ENCODE measurements at places on chromosomes 16 and 17.

DNA sequence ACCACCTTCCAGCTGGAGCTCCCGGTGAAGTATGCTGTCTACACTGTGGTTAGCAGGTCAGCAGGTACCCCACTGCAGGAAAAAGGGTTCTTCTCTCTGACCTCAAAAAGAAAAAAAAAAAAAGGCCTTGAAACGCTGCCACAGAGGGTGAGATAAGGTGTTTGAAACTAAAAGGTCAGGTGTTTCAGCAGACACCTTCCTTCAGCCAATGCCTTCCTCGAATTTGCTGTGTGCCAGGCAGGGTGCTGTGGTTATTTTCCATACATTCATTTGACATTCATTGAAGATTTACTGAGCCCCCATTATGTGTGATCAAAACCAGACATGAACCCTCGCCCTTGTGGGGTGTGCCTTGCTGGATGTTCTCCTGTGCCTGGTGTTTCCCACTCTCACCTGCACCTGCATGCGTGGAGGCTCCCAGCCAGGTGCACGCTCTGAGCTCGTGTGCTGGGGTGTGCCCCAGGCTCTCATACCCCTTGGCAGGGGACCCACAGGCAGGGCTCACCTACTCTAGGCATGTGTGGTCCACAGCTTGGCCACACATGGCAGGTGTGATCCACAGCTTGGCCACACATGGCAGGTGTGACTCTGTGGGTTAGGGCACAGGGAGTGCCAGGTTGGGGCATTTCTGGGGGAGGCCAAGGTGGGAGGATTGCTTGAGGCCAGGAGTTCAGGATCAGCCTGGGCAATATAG, 15.8 kb upstream of the ITGAD start:
- H3K27ac ChIP-seq: no peak overlapping the region
- H3K4me1 ChIP-seq: no peaks in the 10 kb centered on the region
- H3K36me3 ChIP-seq: no peaks in the 10 kb centered on the region
- no peak overlapping the region for H3K4me3 ChIP-seq

GRCh38 chr17:77279448-77280303, 138.9 kb downstream of the SEC14L1 start:
- no peak overlapping the region for H3K27ac ChIP-seq
- no peak overlapping the region for H3K4me3 ChIP-seq
- DNase-seq: peak; percentile 81
- no peaks in the 10 kb centered on the region for H3K27me3 ChIP-seq
- H3K4me1 ChIP-seq: peaks cover 50% of the 10 kb centered on the region
- H3K36me3 ChIP-seq: no peaks in the 10 kb centered on the region

DNA sequence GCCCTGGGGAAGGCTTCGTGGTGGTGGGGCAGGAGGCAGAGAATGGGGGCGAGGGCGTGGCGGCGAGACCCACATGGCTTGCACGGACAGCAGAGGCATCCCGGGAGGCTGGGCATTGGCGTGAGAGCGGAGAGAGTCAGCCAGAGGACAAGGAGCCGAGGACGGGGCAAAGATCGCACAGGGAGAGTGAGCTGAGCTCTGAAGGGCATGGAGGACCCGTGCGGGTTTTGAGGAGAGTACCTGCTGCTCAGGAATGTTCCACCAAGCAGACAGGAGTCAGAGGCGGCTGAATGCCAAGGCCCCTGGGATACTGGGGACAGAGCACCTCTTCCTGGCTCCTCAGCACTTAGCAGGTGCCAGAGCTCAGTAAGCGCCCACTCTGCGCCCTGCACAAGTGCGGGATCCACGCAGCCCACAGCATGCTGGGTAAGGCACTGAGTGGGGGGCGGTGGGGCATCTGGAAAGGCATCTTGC, 47.8 kb downstream of the ARHGAP27 start:
- H3K4me3 ChIP-seq: no peak overlapping the region
- H3K27ac ChIP-seq: no peak overlapping the region
- H3K4me1 ChIP-seq: peaks cover 22% of the 10 kb centered on the region
- no peaks in the 10 kb centered on the region for H3K36me3 ChIP-seq
- no peaks in the 10 kb centered on the region for H3K27me3 ChIP-seq

GRCh38 chr16:24844101-24845030, 1.4 kb upstream of the SLC5A11 start:
- no peaks in the 10 kb centered on the region for H3K27me3 ChIP-seq
- H3K4me3 ChIP-seq: no peak overlapping the region
- no peak overlapping the region for H3K27ac ChIP-seq
- H3K36me3 ChIP-seq: no peaks in the 10 kb centered on the region
- peak; percentile 14 for DNase-seq

DNA sequence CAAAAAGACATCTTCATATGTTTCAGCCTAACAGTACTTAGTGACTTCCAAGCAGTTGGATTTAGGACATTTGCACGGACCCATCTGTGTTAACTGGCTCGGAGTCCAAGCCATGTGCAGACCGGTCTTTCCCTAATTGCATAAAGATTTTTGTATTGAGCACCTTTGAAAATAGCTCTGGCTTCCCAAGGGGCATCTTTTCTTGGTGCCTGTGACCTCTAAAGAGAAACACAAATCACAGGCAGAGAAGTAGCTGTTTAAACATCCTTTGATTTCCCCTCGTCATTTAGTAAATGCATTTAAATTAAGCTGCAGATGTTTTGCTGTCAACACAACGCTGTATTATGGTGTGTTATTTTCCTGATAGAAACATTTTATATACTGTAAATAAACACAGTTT, 288.2 kb upstream of the SALL1 start:
- H3K4me3 ChIP-seq: no peak overlapping the region
- H3K4me1 ChIP-seq: no peaks in the 10 kb centered on the region
- no peak for DNase-seq

- no peak overlapping the region for H3K4me3 ChIP-seq
- H3K4me1 ChIP-seq: no peaks in the 10 kb centered on the region
- no peak for DNase-seq
- H3K27ac ChIP-seq: no peak overlapping the region
- peaks cover 12% of the 10 kb centered on the region for H3K27me3 ChIP-seq
Measured at GRCh38 chr16:22942811-22943210, 128.8 kb downstream of the HS3ST2 start.

DNA sequence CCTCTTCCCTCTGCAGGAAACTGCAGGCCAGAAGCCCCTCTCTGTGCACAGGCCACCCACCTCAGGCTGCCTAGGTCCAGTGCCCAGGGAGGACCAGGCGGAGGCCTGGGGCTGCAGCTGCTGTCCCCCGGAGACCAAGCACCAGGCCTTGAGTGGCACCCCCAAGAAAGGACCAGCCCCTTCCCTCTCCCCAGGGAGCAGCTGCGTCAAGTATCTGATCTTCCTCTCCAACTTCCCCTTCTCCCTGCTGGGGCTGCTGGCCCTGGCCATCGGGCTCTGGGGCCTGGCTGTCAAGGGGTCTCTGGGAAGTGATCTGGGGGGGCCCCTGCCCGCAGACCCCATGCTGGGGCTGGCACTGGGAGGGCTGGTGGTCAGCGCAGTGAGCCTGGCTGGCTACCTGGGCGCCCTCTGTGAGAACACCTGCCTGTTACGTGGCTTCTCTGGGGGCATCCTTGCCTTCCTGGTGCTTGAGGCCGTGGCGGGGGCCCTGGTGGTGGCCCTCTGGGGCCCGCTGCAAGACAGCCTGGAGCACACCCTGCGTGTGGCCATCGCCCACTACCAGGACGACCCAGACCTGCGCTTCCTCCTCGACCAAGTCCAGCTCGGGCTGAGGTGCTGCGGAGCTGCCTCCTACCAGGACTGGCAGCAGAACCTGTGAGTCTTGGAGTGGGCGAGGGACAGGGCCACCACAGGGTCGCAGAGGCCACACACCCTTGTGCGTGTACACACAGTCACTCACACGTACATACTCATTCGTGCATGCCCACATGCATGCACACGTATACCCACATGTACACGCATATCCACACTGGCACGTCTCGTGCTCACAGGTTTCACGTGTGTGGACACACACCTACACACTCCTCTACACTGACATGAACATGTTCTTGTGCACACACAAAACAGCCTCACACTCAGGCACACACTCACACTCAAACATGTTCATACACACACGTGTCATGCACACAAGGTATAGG, 8.3 kb downstream of the TSPAN10 start:
- peaks cover 31% of the 10 kb centered on the region for H3K27me3 ChIP-seq
- no peaks in the 10 kb centered on the region for H3K36me3 ChIP-seq
- H3K4me1 ChIP-seq: no peaks in the 10 kb centered on the region
- DNase-seq: no peak
- H3K4me3 ChIP-seq: no peak overlapping the region

GRCh38 chr16:54648575-54648974, 282.1 kb upstream of the IRX5 start:
- H3K36me3 ChIP-seq: no peaks in the 10 kb centered on the region
- DNase-seq: no peak
- no peak overlapping the region for H3K27ac ChIP-seq

DNA sequence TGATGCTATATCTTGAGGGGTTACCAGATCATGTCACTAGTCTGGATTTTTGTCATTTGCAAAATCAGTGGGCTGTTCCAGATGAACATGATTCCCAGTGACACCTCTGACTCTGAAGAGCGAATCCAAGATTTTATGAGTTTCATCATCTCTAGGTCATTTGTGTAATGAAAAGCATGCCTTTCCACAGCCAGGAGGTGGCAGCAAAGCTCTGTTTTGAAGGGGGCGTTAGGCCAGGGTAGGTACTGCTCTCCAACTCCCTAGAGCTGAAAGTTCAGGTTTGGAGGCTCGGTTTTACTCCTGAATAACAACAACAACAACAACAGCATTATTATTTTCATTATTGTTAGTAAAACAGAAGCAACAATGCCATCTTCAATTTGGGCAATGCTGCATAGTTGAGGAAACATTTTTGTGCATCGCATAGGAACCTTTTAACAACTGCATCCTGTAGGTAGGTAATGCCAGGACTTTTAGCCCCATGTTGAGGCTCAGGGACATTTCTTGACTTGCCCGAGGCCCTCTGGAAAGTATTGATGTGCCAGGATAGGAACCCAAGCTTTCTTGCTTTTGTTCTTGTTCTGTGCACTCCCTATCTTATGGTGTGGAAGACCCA, 77.0 kb downstream of the MYH13 start:
- H3K4me1 ChIP-seq: peaks cover 4% of the 10 kb centered on the region
- H3K27me3 ChIP-seq: no peaks in the 10 kb centered on the region
- no peak overlapping the region for H3K27ac ChIP-seq
- peak; percentile 58 for DNase-seq
- no peak overlapping the region for H3K4me3 ChIP-seq
- H3K36me3 ChIP-seq: no peaks in the 10 kb centered on the region

DNA sequence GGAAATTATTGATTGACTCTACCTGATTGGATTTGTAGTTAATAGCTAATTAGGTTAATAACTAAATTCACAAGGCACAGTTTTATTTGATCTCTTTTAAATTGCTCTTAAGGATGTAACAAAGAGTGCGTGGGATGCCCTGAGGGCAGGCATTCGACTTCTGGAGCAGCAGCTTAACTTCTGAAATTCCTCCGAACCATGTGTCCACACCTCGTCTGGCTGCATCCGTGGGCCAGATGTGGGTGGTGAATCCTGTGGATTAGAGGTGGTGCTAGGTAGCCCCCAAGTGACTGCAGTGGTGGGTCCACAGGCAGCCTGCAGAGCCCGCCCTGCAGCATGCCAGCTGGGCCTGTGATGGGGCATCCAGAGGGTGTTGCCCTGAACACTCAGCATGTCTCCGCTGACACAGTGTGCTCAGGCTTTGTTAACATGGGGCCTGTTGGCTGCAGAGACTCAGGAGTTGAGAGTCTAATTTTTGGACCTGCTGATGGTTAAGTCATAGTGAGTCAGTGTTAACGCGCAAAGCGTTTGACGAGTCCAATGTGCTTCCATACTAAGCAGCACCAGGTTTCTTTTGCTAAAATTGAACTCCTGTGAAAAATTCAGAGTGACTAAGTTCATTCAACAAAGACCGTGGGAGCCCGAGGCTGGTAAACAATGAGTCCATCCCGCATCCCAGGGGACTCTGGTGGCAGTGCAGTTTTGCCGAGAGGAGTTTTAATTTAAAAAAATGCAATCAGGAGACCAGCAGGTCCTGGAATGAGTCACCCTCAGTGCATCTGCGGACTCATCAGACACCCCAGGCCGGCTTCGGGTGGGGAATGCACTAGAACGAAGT, 3.8 kb upstream of the NPB start:
- H3K27ac ChIP-seq: no peak overlapping the region
- peaks cover 48% of the 10 kb centered on the region for H3K36me3 ChIP-seq
- H3K4me1 ChIP-seq: no peaks in the 10 kb centered on the region
- no peak overlapping the region for H3K4me3 ChIP-seq

GRCh38 chr17:80465327-80465974, 11.0 kb downstream of the NPTX1 start:
- H3K4me1 ChIP-seq: no peaks in the 10 kb centered on the region
- H3K4me3 ChIP-seq: no peak overlapping the region
- no peak overlapping the region for H3K27ac ChIP-seq
- DNase-seq: no peak
- H3K36me3 ChIP-seq: no peaks in the 10 kb centered on the region
- H3K27me3 ChIP-seq: peaks cover 72% of the 10 kb centered on the region

DNA sequence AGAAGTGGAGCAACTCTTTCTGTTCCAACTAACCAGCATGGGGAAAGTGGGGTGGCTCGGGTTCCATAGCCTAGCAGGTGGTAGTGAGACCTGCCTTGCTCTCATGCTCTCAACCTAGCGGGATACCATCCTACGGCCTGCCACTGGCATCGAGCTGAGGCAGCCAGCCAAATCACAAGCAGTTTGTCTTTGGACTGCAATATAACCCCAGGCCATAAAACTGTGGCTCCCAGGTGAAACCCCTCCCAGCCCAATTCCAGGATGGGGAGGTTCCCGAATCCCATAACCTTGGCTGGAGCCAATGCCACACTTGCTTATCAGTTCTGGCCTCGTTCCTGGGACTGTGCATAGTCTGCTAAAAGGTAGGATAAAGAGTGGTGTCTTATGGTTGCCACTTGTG, 155.8 kb upstream of the NETO2 start:
- no peak overlapping the region for H3K27ac ChIP-seq
- H3K4me3 ChIP-seq: no peak overlapping the region
- H3K4me1 ChIP-seq: no peaks in the 10 kb centered on the region
- H3K27me3 ChIP-seq: no peaks in the 10 kb centered on the region
- no peak for DNase-seq

GRCh38 chr17:68840073-68840472, 115.1 kb downstream of the ABCA8 start:
- H3K36me3 ChIP-seq: no peaks in the 10 kb centered on the region
- no peak overlapping the region for H3K4me3 ChIP-seq
- H3K27me3 ChIP-seq: no peaks in the 10 kb centered on the region
- no peak overlapping the region for H3K27ac ChIP-seq
- H3K4me1 ChIP-seq: no peaks in the 10 kb centered on the region

GRCh38 chr16:5415123-5415522, 317.5 kb upstream of the EEF2KMT start:
- H3K36me3 ChIP-seq: no peaks in the 10 kb centered on the region
- no peak for DNase-seq
- no peak overlapping the region for H3K27ac ChIP-seq
- H3K4me3 ChIP-seq: no peak overlapping the region
- H3K4me1 ChIP-seq: no peaks in the 10 kb centered on the region

DNA sequence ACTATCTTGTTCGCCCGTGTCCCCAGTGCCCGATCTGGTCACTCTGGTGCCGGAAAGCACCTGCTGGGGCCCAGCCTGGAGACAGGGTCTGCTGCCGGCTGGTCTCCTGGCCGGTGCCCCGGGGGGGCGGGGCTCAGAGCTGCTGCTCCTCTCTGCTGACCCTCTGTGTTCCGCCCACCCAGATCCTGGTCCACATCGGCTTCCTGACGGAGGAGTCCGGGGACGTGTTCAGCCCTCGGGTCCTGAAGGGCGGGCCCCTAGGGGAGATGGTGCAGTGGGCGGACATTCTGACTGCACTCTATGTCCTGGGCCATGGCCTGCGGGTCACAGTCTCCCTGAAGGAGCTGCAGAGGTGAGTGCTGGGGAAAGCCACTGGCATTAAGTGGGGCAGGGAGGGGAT, 37.6 kb downstream of the MGAT5B start:
- no peak for DNase-seq
- H3K36me3 ChIP-seq: no peaks in the 10 kb centered on the region
- H3K4me3 ChIP-seq: no peak overlapping the region
- no peaks in the 10 kb centered on the region for H3K27me3 ChIP-seq
- H3K27ac ChIP-seq: no peak overlapping the region
